H1 (cell line): ENCODE measurements at places on chromosomes 1 and 21. TPM values are rescaled to one million over a fixed set of nuclear protein-coding genes. Genes with fewer than 3 reads are reported as not detected.

Gene DYNLT4
- total RNA-seq, result not detected in 2 replicates

Gene RNF223
- total RNA-seq, result not detected in 2 replicates

Gene CSMD2
- 14.6 and 14.7 TPM in 2 replicates for total RNA-seq

Gene IL24
- not detected in 2 replicates for total RNA-seq

Gene TAF1A
- 15.9 and 16.7 TPM in 2 replicates for total RNA-seq

Gene ERICH3
- not detected in 2 replicates for total RNA-seq

Gene GJA9
- total RNA-seq, result not detected in 2 replicates

Gene HUNK
- total RNA-seq, result 10.2 and 16.7 TPM in 2 replicates

Gene PRELP
- total RNA-seq, result 0.13 and 0.19 TPM in 2 replicates

Gene OR6Y1
- 0.07 TPM in 1 of 2 replicates, not detected in the other for total RNA-seq

Gene DISP1
- total RNA-seq, result 4.1 and 4.3 TPM in 2 replicates

Gene CCDC185
- total RNA-seq, result not detected in 2 replicates

GRCh38 chr21:45545691-45546531, 3.7 kb upstream of the SLC19A1 start:
- H3K36me3 ChIP-seq, result no peaks in the 10 kb centered on the region
- H3K4me3 ChIP-seq, result no peak overlapping the region
- peak; percentile 38 for DNase-seq
- H3K27ac ChIP-seq, result no peak overlapping the region

DNA sequence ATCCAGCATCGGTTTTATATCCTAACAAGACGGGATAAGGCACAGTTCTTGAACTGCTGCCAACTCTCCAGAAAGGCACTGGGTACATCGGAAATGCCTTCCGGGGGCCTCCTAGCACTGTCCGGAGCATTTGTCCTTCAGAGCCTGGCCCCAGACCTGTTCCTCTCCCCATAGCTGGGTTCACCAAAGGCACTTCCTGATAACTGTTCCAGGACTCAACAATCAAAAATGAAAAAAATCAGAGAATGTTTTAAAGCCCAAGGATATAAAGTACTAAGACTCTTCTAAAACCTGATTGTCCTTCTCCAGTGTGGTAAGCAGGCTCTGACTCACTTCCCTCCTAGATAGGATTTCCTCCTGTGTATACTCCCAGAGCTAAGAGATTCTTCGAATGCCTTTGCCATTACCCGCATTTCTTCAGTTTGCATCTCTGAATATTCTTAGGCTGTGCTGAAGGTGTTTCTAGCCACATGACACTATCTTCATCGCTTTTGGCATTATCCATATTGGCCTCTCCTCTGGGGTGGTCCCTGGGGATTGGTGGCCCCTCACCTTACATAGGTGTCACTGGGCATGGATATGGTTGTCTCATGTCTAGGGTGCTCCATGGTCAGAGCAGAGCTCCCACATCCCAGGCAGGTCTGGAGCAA, 112.9 kb downstream of the ZBTB18 start:
- H3K4me3 ChIP-seq, result no peak overlapping the region
- no peaks in the 10 kb centered on the region for H3K36me3 ChIP-seq
- no peak for DNase-seq
- H3K4me1 ChIP-seq, result peaks cover 12% of the 10 kb centered on the region
- peak overlapping the region; percentile 13; the same call in 1 of the 2 replicates for H3K27ac ChIP-seq
- H3K27me3 ChIP-seq, result no peaks in the 10 kb centered on the region

DNA sequence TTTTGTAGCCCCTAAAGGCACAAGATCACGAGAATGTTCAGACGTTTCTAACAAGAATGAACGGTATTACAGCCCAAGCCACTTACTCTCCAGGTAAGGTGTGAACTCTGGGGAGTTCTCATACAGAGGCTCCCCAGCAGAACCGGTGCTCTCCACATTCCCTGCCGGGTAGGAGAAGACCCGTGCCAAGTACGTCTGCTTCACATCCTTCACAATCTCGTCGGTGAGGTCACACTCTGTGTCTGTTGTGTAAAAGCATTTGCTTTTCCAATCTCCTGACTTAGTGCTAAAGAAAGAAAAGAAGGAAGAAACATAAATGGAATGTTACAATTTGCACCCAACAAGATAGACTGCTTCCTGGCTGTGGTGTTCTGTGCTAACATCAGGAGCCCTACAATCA, 5.7 kb downstream of the F3 start:
- H3K36me3 ChIP-seq, result peaks cover 2% of the 10 kb centered on the region; the same call in 1 of the 2 replicates
- DNase-seq, result no peak
- H3K4me3 ChIP-seq, result no peak overlapping the region
- H3K4me1 ChIP-seq, result peaks cover 3% of the 10 kb centered on the region

- no peak overlapping the region for H3K27ac ChIP-seq
- H3K4me1 ChIP-seq, result no peaks in the 10 kb centered on the region
- no peak overlapping the region for H3K4me3 ChIP-seq
- H3K27me3 ChIP-seq, result no peaks in the 10 kb centered on the region
- DNase-seq, result no peak
Measured at GRCh38 chr1:115115521-115116161, 26.3 kb upstream of the TSPAN2 start.

DNA sequence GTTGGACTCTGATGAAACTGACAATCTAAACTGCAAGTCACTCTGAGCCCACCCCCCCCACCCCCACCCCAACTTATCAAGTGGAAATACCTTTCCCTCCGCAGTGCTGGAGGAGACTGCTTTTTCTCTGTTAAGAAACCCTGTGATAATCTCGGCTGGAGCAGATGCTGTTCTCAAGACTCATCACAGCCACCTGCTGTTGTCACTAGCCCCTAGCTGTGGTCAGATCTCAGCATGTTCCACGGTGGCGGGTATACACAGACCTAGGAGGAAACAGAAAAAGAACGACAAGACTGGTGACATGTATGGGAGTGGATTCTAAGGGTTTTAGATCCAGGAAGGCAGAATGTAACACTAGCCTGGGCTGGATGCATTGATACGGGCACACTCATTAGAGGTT, 2.3 kb downstream of the ACTL8 start:
- no peak for DNase-seq
- H3K4me3 ChIP-seq, result no peak overlapping the region
- no peaks in the 10 kb centered on the region for H3K36me3 ChIP-seq
- H3K27me3 ChIP-seq, result no peaks in the 10 kb centered on the region

GRCh38 chr1:163071405-163072255, 2.5 kb downstream of the RGS4 start:
- no peaks in the 10 kb centered on the region for H3K27me3 ChIP-seq
- H3K4me3 ChIP-seq, result no peak overlapping the region
- no peaks in the 10 kb centered on the region for H3K4me1 ChIP-seq
- no peak overlapping the region for H3K27ac ChIP-seq
- no peaks in the 10 kb centered on the region for H3K36me3 ChIP-seq

DNA sequence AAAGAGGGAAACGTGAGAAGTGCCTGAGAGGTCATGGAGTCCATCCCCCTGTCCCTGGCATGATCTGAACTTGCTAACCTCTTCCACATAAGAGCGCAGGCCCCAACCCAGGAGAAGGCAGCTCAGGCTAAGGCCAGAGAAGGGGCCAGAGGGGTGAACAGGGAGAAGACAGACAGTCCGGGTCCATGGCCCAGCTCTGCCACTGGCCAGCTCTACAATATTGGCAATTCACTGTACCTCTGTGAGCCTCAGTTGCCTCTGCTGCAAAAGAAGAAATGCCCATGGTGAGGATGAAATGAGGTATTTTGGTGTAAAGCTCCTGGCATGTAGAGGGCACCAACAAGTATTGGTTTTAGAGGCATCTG, 72.3 kb downstream of the CAMK2N1 start:
- H3K27ac ChIP-seq, result no peak overlapping the region
- 0 out of 2 replicates have a peak, but pooled peaks cover 3% of the 10 kb centered on the region for H3K4me1 ChIP-seq
- peaks cover 5% of the 10 kb centered on the region for H3K27me3 ChIP-seq
- no peak overlapping the region for H3K4me3 ChIP-seq
- no peaks in the 10 kb centered on the region for H3K36me3 ChIP-seq

- H3K36me3 ChIP-seq, result no peaks in the 10 kb centered on the region
- no peak for DNase-seq
- peaks cover 93% of the 10 kb centered on the region for H3K27me3 ChIP-seq
- H3K4me3 ChIP-seq, result peak within 1 kb of the TSS; percentile 9
- H3K4me1 ChIP-seq, result peaks cover 17% of the 10 kb centered on the region
Measured at GRCh38 chr1:110070671-110071242, at the start of gene ALX3. ALX3 (minus strand) TSS chr1:110070672; CDS start chr1:110070612, 60 bp downstream.

DNA sequence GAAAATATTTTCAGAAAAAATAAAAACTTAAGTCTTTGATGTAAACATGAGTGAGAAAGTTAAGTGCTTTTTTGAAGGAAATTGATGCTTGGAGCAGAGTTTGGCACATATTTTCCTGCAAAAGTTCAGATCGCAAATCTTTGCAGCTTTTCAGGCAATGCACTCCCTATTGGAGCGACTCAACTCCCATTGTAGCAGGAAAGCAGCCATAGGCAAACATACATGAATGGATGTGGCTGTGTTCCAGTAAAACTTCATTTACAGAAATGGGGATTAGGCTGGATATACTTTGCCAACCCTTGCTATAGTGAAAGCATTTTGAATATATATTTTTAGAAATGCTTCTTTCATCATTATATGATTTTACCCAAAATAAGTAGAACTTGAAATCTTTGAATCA, 8.1 kb downstream of the AGL start:
- peaks cover 16% of the 10 kb centered on the region; the same call in 1 of the 2 replicates for H3K36me3 ChIP-seq
- no peak overlapping the region for H3K27ac ChIP-seq
- no peak for DNase-seq
- H3K4me3 ChIP-seq, result no peak overlapping the region
- H3K27me3 ChIP-seq, result no peaks in the 10 kb centered on the region

DNA sequence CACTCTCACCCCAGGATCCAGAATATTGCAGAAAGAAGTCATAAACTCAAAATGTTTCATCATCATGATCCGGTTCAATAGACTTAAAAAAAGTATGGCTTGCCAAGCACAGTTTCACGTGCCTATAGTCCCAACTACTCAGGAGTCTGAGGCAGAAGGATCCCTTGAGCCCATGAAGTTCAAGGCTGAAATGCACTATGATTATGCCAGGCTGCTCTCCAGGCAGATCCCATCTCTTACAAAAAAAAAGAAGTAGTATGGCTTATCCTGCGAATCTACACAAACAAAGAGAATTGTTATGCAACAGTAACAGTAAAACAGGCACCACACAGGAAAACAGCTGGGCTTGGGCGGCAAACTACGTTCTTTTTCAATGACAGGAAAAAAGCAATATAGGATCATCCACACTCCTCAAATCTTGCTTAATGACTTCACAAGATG, 76.2 kb downstream of the EIF4G3 start:
- no peaks in the 10 kb centered on the region for H3K36me3 ChIP-seq
- no peak overlapping the region for H3K4me3 ChIP-seq
- H3K27ac ChIP-seq, result no peak overlapping the region
- H3K27me3 ChIP-seq, result no peaks in the 10 kb centered on the region
- peaks cover 9% of the 10 kb centered on the region; the same call in 1 of the 2 replicates for H3K4me1 ChIP-seq
- no peak for DNase-seq

DNA sequence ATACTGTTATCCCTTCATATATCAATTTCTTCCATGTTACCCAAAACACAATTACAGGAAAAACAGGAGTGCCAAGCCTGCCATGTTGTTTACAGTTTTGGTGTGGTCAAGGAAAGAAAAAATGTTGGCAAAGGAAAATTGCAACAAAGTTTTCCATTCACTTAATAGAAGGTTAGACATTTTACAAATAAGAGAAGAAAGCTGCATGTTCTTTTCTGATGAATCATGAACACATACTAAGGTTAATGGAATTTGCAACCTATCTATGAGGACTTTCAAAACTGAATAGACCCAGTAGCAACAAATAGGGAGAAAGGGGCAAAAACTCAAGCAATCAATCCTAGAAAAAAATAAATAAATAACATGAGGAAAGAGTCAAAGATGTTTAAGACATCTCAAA, 556.7 kb downstream of the DPYD start:
- no peak overlapping the region for H3K27ac ChIP-seq
- no peak overlapping the region for H3K4me3 ChIP-seq
- H3K36me3 ChIP-seq, result no peaks in the 10 kb centered on the region
- H3K27me3 ChIP-seq, result no peaks in the 10 kb centered on the region

DNA sequence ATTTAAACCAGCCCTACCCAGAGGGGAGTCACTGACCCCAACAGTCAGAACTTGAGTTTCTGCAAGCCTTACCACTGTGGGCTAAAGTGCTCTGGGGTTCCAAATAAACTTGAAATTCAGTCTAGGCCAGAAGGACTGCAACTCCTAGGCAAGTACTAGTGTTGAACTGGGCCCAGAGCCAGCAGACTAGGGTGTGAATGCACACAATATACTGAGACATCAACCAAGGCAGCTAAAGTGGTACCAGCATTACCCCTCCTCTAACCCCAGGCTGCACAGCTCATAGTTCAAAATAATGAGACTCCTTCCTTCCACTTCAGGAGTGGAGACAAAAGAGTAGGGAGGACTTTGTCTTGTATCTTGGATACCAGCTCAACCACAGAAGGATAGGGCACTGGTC, 18.9 kb upstream of the IL20 start:
- no peaks in the 10 kb centered on the region for H3K36me3 ChIP-seq
- H3K4me1 ChIP-seq, result no peaks in the 10 kb centered on the region
- no peak overlapping the region for H3K4me3 ChIP-seq
- no peaks in the 10 kb centered on the region for H3K27me3 ChIP-seq

DNA sequence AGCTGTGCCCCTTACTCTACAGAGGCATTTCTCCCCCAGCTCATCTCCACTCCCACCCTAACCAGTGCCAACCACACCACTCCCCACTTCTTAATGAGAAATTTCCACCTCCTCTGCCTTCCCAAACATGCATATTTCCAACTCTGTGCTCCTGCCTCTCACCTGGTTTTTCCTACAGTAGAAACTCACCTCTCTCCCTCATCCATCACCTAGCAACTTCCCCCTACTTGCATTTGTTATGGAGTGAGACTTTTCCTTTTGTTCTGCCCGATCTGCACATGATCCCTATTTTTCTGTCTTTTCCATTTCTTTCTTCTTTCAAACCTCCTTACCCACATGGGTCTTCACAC, 11.9 kb downstream of the RGS8 start:
- no peak for DNase-seq
- H3K4me3 ChIP-seq, result no peak overlapping the region
- H3K36me3 ChIP-seq, result no peaks in the 10 kb centered on the region
- peaks cover 7% of the 10 kb centered on the region for H3K4me1 ChIP-seq
- H3K27ac ChIP-seq, result no peak overlapping the region

DNA sequence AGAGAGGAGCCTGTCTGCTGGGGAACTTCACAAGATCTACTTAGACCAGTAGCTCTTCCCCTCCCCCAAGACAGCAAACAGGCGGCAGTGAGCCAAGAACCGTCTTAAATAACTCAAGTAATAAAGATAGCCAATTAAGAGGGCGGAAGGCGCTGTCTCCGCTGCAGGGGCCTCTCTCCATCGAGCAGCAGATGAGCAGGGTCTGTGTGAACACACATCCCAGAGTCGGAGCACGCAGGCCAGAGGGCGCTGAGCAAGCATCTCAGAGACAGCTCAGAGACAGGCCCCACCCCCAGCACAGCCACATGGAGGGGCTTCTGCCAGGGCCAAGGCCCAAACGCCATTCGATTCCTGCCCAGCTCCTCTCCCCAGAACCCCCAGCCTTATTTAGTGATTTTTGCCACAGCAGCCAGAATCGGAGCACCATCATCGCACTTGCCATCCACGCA, 11.1 kb downstream of the IFFO2 start:
- no peaks in the 10 kb centered on the region for H3K27me3 ChIP-seq
- H3K27ac ChIP-seq, result no peak overlapping the region
- H3K4me3 ChIP-seq, result no peak overlapping the region
- H3K36me3 ChIP-seq, result no peaks in the 10 kb centered on the region
- H3K4me1 ChIP-seq, result peaks cover 39% of the 10 kb centered on the region

- H3K36me3 ChIP-seq, result no peaks in the 10 kb centered on the region
- no peaks in the 10 kb centered on the region for H3K27me3 ChIP-seq
- no peak overlapping the region for H3K4me3 ChIP-seq
- DNase-seq, result no peak
Measured at GRCh38 chr1:49098866-49099265, 322.2 kb upstream of the BEND5 start.
